ENCODE measurements at places on chromosomes 12 and 14.

DNA sequence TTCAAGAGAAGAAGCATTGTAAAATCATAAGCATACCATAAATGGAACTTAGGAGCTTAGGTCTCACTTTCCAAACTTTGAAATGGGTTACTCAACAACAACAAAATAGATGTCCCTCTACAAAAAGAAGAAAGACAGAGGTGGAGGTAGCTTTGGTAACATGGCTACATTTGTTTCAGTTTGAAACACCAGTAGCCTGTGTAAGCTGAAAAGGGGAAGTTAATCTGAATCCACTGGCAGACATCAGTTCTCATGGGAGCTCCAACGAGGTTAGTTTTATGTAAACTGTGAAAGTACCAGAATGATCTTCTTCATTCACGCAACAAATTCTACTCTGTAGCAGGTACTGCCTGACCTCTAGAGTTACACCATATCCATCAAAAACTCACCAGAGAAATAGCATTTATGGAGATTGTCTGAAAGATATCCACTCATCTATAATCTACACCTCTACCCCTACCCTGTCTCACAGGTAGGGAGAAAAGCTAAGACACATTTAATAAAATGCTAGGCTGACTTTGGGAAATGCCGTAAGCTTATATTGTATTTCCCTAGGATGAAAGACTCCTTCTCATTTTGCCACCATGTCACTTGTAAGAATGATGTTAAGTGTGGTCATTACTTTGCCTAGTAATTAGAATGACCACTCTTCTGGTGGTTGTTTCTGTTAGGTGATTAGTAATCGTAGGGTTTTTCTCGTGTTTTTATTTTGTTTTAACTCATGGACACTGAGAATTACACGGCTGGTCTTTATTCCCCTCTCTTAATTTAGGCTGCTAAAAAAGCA lies 224.1 kb downstream of the ASCL1 start:
- no peak for DNase-seq

DNA sequence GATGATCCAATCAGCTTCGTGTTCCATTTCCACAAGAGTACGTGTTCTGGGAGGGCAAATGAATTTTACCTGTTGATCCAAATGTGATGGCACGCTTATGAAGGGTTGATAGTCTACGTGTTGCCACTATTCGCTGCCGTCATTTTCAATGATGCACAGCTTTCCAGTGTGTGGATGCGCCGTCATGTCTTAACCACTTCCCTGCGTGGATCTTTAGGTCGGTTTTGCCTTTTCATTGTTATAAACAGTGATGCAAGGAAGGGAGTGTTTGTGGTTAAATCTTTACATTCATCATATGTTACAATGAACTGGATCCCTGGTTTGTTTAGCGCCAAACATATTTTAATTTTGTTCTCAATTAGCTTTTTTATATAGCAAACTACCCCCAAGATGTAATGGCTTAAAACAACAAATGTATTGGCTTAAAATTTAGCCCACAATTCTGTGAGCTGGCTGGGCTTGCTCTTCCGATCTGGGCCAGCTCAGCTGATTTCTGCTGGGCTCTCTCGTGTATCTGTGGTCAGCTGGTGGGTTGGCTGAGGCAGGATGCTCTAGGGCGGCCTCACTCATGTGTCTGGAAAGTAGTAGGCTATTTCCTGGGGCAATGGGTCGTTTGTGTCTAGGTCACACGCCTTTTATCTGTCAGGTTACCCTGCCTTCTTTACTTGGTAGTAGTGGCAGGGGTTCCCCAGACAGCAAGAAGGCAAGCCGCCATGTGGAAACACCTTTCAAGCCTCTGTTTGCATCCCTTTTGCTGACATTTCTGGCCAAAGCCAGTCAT lies 176.7 kb downstream of the CRADD start:
- no peak for DNase-seq

DNA sequence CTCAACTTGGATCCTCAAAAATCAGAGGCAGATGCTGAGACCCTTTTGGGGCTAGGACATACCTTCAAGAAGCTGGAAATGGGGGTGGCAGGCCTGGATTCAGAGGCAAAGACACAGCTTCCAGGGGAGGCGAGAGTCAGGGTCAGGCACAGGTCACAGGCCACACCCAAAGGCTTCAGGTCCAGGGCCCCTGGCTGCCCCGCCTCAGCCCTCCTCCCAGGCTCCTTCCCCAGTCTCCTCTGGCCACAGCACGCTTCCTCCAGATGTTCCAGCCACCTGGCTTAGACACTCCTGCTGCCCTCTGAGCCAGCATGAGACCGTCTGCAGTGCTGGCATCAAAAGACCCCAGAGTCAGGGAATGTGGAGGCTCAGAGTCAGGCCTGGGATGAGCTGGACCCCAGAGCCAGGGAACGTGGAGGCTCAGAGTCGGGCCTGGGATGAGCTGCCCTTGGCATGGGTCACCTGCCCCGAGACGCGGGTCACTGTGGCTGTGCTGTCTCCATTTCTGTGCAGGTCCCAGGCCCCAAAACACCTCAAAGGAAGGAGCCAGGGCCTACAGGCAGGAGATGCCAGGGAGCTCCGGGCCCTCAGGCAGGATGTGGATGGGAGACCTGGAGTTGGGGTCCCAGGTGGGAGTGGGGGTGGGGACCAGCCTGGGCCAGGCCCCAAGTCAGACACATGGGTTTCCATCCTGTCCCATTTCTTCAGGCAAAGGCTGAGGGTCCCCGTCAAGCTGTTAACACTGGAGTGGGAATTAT lies 58.9 kb downstream of the DIO3 start:
- no peak for DNase-seq

- DNase-seq, result no peak
These were observed 209.2 kb upstream of the HMGA2 start for GRCh38 chr12:65615118-65615517.

GRCh38 chr14:101357559-101358319 lies 203.6 kb upstream of the DIO3 start:
- DNase-seq, result no peak

DNA sequence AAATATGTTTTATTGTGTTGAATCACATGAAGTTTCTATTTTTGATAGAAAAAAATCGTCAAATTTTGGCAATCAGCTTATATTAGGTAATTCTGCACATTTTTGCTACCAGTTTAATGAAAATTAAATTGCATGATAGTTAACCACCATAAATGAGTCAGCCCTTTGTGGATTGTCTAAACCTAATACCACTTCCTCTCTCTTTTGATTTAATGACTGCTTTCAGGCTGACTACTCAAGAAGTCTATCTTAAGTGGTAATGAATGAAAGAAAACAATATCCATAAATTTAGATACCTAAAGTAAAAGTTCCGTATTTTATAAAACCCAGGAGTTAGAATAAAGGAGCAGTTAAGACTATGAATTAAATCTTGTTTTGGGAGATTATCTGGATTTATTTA lies 450.5 kb downstream of the TMEM117 start:
- no peak for DNase-seq
